ENCODE measurements at places on chromosomes 11 and 22.
A peak's percentile ranks its signal among the peaks of the same experiment; 100 is the strongest.

GRCh38 chr11:74452366-74452765 lies 15.0 kb downstream of the KCNE3 start:
- DNase-seq: no peak

DNA sequence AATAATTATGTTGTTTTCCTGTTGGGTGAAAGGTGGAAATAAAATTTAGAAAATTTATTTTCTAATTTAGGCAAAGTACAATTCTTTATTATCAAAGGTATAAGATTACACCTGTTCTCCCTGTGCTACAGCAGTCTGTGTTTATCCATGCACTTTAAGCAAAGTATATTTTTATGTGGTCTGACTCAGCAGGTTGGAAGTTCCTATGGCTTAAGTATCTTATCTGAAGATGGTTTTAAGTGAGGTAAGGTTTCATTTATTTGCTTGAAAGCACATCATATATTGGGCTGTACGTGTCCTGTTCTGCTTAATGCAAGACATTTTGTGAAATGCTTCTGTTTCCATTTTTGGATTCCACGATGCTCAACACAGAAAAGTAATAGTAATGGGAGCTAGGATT lies 14.6 kb downstream of the PPME1 start:
- no peak for DNase-seq

DNA sequence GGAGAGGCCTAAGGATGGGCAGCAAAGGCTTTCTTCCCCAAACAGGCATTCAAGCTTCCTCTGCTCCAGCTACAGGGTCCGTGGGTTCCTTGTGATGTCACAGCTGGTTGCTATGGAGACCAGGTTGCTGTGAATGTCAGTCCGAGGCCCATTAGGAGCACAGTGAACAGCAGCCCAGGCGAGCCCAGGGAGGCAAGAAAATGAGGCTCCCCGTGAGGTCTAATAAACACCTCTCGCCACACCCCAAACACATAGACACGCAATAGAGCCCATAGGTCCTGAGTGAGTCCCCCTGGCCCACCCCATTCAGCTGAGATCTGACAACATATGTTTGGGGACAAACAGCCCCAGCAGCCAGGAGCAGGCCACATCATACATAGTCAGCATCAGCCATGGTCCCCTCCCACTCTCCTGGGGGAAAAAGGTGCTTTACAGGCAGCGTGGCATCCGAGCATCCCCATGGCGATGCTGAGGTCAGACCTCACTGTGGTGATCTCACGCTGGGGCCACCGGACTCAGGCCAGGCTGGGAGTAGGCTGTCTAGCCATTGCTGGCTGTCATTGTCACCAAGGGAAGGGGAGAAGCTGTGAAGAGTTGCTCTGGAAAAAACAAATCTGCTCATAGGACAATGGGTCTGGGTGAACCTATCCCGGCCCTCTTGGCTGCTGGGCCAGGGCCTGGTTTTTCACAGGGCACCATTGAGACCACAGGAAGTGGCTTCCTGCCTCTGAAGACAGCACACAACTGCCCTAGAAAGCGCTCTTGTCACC lies 23.1 kb upstream of the TP53I11 start:
- DNase-seq: no peak

DNA sequence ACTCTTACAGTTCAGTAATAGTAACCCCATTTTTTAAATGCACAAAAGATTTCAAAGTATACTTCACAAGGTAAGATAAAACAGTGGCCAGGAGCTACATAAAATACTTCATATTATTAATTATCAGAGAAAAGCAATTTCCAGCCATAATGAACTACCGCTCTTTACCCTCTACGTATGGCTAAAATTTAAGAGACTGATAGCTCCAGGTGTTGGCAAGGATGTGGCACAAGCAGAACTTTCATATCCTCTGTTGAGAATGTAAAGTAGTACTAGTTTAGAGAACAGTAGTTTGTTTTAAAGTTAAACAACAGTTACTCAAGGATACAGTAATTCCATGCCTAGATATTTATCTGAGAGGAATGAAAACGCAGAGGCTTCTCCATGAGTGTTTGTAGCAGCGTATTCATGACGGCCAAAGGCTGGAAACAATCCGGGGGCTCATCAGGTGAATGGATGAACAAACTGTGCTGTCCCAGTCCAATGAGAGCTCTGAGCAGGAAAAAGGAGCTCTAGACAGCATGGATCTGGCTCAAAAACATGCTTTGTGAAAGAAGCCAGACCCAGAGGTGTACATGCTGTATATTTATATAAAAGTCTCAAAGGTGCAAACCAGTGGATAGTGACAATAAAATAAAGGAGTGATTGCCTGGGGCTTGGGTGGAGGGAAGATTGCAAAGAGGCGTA lies 85.5 kb downstream of the PACS1 start:
- no peak for DNase-seq

DNA sequence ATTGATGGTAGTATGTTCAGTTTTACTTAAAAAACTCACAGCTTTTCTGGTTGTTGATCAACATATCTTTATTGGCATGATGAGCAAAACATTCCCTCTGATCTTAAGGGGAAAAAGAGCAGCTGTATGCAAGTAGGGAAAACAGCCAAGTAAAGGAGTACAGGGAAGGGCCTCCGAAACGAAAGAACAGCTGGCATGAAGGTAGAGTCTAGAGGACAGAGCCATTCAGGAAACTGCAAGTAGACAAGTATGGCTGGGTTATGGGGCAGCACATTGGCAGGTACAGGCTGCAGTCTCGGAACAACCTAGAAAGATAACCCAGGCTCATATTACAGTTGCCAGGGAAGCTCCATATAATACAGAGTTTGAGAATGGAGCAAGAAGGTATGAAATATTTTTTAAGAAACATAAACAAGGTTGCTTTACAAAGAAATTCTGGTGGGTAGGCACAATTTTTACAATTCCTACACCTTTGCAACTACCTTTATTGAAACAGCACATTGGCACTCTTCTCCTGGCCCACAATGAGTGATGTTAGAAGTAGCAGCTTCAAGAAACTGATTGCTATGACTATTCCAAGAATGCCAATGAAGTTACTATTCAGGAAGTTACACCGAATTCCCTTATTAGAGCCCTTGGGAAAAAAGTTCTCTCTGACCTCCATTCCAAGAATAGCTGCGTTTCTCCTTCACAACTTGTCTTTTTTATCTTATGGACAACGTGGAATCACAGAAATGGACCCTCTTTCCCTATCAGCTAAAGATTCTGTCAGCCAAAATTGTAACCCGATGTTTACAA lies 45.2 kb downstream of the LGR4 start:
- no peak for DNase-seq

DNA sequence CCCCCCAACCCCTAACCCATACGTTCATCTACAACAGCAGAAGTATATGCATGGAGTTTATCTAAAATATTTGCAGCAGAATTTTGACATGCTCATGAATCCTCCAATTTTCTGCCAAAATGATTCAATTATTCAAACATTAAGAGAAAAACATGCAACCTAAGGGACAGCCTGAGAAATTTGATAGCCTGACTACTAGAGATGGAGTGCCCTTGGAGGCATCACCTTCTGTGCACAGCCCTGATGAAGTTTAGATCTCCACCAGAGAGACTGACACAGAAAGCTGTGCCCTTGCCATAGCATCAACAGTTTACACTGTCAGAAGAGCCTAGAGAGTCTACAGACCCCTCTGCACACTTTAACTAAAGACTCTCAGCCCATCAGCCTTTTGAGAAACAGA lies 217.7 kb downstream of the LUZP2 start:
- no peak for DNase-seq

DNA sequence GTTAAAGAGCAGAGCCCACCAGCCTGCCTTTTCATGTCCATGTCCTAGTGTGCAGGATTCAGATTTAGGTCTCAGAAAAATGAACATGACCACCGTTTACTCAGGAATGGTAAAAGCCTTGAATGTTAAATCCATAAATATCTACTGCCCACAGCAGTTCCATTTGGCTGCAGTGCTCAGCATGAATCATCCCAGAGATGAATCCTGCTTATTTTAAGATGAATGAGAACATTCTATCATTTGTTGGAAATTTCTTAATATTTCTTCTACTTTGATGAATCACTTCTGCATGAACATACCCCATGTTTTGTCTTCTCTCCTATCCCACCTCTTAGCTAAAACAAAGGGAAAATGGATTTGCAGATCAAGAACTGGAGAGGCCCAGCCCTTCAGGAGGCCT lies 47.5 kb upstream of the AQP11 start:
- DNase-seq: no peak

DNA sequence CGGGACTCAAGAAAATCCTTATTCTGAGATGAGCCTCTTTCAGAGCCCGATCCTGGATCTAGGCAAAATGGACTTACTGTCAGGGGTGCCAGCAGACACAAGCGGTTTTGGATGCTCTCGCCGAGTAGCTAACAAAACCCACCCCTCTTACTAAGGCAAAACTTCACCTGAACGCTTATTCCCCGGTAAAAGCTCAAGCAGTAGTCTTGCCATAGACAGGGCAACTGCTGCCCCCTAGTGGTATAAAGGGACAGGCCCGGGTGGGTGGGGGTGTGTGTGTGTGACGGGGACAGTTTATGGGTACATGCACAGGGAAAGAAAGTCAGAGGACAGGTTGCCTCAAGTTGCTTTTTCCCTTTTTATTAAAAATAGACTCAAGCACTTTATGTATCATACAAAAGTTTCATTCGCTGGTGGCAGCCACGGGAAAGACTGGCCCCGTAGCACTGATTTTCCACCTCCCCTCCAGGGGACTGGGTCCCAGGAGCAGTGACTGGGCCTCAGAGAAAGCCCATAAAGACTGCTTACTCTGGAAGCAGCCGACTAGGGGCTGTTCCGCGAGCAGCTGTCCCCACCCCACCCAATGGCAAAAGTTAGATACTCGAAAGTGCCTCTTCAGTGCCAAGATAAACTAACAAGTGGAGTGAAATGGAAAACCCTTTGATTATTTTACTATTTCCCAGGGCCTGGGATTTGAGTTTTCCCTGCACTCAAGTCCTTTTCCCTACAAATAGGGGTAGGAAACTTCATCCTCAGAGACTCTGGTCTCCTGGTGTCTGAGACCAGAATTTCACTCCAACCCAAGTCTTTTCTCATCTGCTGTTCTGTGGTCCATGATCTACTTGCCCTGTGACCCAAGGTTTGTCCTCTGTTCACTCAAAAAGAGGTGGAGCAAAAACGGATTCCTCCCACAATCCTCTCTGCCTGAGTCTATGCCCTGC lies 4.7 kb downstream of the YPEL4 start:
- DNase-seq: peak; percentile 75

GRCh38 chr11:134504146-134504905 lies 92.3 kb upstream of the B3GAT1 start:
- DNase-seq: no peak

- no peak for DNase-seq
These were observed 381.2 kb downstream of the MN1 start for GRCh38 chr22:27420195-27420816.

DNA sequence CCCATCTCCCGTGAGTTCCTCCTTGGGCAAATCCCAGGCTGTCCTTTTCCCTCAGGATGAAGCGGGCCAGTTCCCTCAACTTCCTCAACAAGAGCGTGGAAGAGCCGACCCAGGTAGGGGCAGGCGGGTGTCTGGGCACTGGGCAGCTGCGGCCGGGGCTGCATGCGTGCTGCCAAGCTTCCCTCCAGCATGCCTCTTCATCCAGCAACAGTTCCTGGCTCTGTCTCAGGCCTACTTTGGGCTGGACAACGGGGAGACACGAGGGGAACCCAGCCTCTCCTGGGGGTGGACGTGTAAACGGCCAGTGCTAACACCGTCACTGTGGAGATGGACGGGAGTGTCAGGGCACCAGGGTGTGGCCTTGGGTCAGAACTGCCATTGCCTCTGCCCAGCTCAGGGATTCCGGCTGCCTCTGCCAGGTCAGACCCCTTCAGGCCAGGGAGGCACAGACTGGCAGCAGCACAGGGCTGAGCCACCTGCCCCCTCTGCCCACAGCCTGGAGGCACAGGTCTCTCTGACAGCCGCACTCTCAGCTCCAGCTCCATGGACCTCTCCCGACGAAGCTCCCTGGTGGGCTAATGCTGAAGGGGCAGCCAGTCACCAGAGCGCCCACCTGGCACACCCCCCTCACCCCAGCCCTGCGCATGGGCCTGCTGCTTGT lies 1.9 kb upstream of the RAB1B start:
- DNase-seq: no peak

DNA sequence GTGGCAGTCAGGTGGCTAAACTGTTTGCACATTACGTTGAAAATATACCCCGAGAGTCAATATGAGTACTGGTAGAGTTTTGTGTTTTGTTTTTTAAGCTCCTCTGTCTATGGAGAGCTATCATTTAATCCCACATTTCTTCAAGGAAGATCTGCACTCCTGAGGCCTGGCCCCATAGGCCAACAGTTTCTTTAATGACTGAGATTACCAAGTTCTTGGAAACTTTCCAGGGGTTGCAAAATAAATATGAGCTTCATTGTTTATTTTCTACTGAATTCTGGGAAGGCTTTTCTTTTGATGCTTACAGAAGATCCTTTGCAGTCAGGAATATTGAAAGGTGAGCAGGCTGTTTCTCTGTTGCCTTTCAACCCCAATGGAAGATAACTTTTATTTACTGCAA lies 452.0 kb downstream of the JRKL start:
- DNase-seq: no peak

DNA sequence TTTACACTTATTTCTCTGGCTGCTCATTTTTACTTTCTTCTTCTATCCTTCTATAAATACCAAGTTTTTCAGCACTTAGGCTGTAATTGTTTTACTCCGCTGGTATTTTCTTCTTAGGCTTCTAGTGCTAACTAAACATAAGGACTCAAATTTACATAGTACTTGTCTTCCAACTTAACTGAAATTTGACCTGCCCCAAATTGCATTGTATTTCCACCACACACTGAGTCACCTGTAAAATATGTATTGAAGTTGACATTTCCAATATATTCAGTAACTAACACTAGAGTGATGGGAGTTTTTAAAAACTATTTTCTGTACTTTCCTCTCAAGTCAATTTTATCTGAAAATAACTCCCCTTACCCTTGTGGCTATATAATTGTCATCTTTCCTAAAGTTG lies 1794.1 kb upstream of the RAG2 start:
- no peak for DNase-seq

DNA sequence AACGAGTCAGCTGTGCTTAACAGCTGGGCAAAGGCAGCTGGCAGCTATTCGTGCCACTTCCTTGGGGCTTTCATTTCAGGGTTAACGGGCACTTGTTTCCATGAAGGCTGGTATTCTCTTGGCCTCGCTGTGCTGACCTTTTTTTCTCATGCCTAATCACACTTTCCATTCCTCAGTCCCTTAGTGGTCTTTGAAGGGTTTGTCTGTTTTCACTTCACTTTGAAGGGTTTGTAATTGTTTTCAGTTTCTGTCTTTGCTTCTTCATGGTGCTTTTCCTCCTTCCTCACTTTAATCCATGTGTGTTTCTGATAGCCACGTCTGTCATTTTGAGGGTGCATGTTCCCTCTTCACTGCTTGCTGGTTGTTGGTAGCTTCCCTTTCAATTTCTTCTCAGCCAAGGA lies 24.6 kb downstream of the PPIL2 start:
- DNase-seq: no peak

- DNase-seq: peak; percentile 54
These were observed 115.7 kb upstream of the NNMT start for GRCh38 chr11:114180301-114181055.

GRCh38 chr11:117145393-117145761 lies 1.3 kb downstream of the PAFAH1B2 start:
- DNase-seq: no peak

- DNase-seq: no peak
These were observed 28.2 kb downstream of the SLC22A12 start for GRCh38 chr11:64619196-64619595.

All from hippocampal formation (tissue), 2 donors.